Pericardium fibroblast (primary cell): ENCODE measurements at places on chromosomes 1 and 21. TPM values are rescaled to one million over a fixed set of nuclear protein-coding genes. Genes with fewer than 3 reads are reported as not detected.

Gene C4BPA
- total RNA-seq, result not detected in 2 replicates

Gene GPR153
- total RNA-seq, result 24.6 and 27.2 TPM in 2 replicates

Gene COL16A1
- 110 and 170 TPM in 2 replicates for total RNA-seq

Gene C1orf116
- total RNA-seq, result not detected in 2 replicates

Gene GPR52
- total RNA-seq, result not detected in 2 replicates

Gene SLC9C2
- 0.35 TPM in 1 of 2 replicates, not detected in the other for total RNA-seq

Gene AMY1A
- not detected in 2 replicates for total RNA-seq

Gene CFHR5
- total RNA-seq, result not detected in 2 replicates

Gene SAMSN1
- total RNA-seq, result not detected in 2 replicates

Gene NTMT2
- total RNA-seq, result not detected in 2 replicates

Gene OR2L5
- total RNA-seq, result not detected in 2 replicates
